Right atrium auricular region (tissue), 2 donors: ENCODE measurements at places on chromosomes 11 and 22.

- DNase-seq: no peak
These were observed 556.2 kb downstream of the OPCML start for GRCh38 chr11:132976115-132976514.

DNA sequence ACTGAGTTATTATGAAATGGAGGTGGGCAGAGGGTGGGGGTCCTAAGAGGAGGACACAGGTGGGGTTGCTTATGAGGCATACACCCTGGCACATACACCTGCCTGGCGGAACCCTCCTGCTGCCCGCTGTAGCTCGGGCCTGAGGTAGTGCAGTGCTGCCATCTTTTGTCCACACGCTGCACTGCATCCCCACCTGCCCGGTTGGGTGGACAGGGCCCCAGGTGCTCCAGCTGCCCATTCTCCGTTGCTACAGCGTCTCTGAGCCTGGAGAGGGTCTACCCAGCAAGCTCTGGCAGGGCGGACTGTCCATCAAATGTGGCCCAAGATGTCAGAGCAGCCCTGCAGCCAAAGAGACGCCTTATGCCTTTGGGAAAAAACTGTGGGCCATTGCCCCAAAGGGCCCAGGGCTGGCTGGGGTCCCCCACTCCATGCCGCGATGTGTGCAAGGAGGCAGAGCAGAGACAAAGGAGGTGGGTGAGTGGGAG is 131.2 kb downstream of the BUD13 start:
- DNase-seq: no peak

- no peak for DNase-seq
These were observed 151.6 kb upstream of the NAV2 start for GRCh38 chr11:19561011-19561410.

DNA sequence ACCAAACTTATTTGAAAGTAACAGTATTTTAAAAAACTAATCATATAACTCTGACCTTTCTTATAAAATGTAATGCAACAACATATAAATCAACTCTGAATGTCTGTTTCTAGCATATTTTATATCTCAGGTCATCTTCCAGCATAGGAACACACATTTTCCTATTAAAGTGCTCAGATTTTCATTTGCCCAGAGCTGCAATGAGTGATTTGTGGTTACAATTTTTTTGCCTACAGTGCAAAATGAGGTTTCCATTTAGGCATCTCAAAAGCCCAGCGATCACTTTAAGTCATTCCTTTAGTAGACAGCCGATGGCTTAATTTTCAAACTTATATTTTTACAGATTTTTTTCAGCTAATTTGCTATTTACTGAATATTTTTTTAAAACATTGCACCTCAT is 1.0 kb downstream of the LYVE1 start:
- DNase-seq: no peak
